SK-N-SH (cell line): ENCODE measurements at places on chromosomes 1 and 21. TPM values are rescaled to one million over a fixed set of nuclear protein-coding genes. Genes with fewer than 3 reads are reported as not detected.

RYR2 gene
- under 0.01 and 0.03 TPM in 2 replicates for polyA plus RNA-seq

ADCY10 gene
- 0.10 and 0.15 TPM in 2 replicates for polyA plus RNA-seq

CBR1 gene
- 125 and 136 TPM in 2 replicates for polyA plus RNA-seq

MPZL1 gene
- 27.3 and 34.4 TPM in 2 replicates for polyA plus RNA-seq

UBXN10 gene
- not detected in 2 replicates for polyA plus RNA-seq

SPATA46 gene
- polyA plus RNA-seq, result not detected in 2 replicates

AADACL3 gene
- polyA plus RNA-seq, result not detected in 2 replicates

GJA4 gene
- not detected in 2 replicates for polyA plus RNA-seq

LRRC53 gene
- not detected in 2 replicates for polyA plus RNA-seq

S100A2 gene
- 27.3 and 31.4 TPM in 2 replicates for polyA plus RNA-seq

ADAMTSL4 gene
- polyA plus RNA-seq, result 2.4 and 3.4 TPM in 2 replicates

RGS8 gene
- polyA plus RNA-seq, result not detected in 2 replicates
